Karpas-422 (cell line): ENCODE measurements at places on chromosomes 2 and 18.

- DNase-seq: no peak
Measured at GRCh38 chr18:66994790-66995189, 390.9 kb upstream of the CDH19 start.

- DNase-seq: no peak
Measured at GRCh38 chr2:75317316-75317715, 118.0 kb upstream of the TACR1 start.

DNA sequence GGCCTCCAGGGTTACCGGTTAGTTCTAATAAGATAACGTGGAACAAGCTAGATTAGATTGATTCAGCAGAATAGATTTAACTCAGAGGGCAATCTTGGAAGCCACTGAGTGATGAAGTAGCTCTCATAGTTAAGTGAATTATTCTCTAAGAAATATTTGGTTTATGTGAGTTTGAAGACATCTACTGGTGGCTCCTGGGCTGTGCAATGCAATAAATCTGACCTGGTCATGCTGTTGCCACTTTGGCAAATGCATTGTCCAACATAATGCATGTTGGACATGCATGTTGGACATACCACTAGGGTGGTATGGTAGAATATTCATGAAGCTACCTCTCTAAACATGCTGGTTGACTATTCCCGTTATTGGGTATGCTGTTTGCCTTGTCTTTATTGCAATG is 493.7 kb upstream of the VRK2 start:
- no peak for DNase-seq

DNA sequence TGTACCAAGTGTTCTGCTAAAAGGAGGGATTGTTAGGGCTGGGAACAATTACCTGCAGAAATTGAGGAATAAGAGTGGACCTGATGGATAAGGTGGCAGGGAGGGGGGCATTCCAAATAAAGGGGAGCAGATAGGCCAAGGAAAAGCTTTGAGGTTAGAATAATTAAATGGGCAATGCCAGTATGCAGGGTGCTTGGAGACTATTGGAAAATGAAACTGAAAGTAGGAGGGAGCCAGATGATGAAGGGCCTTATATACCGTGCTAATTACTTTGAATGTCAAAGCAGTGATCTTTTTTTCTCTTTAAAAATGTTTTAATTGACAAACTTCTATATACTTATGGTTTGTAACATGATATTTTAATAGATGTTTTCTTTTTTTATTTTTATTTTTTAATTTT is 42.9 kb downstream of the MMADHC start:
- no peak for DNase-seq

DNA sequence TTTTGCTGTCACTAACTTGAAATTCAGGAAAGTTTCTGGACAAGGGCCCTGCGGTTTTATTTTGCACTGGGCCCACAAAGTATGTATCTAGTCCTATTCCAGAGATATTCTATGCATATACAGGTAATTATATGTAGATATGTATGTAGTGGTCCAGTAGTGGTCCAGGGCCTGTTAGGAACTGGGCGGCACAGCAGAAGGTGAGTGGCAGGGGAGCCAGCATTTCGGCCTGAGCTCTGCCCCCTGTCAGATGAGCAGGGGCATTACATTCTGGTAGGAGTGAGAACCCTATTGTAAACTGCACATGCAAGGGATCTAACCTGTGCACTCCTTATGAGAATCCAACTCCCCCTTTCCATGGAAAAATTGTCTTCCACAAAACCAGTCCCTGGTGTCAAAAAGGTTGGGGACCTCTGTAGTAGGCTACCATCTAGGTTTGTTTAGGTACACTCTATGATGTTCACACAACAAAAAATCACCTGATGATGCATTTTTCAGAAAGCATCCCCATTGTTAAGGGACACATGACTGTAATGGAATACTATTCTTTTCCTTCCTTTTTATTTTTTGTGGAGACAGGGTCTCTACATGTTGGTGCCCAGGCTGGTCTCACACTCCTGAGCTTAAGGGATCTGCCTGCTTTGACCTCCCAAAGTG is 2.8 kb upstream of the PPP4R3B start:
- peak; percentile 79 for DNase-seq

DNA sequence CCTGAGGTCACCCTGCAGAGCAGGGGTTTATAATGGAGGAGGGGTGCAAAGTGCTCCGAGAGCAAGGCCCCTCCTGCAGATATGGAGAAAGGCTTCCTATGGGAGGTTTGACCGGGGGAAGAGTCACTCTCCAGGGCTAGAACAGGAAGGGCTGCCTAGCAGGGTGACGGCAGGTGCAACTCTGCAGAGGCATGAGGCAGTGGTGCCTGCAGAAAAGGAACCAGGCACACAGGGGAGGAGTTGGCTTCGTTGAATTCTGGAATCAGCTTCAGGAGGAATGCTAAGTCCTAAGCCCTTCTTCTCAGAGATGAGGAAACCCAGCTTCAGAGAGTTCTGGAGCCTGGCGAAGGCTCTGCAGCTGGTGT is 17.5 kb upstream of the HPCAL1 start:
- DNase-seq: no peak

DNA sequence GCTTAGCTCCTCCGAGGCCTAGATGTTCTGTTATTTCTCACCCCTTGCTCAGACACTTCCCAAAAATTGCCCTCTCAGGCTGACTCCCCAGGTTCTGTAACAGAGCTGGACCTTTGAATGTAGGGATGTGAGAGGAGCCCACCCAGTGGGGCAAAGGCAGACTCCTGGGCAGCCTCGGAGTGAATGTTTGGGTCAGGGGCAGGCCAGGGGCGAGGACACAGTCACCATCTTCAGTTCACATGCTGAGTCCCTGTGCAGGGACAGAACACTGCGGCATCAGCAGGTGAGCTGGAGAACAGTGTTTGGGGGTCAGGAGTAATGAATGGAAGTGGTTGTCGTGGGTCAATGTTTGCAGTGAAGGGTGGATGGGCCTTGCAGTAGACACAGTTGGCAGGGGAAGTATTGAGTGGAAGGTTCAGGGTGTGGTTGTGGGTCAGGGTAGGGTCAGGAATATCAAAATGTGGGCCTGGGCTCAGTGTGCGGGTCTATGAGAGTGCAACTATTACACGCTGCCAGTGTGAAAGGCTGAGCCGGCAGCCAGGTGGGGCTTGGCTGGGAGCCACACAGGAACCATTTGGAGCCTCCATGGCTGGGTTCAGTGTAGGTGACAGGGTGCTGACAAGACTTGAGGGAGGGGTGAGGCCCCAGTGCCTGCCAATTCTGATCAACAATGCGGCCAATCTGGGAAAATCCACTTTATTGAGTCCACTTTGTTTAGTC is 4.4 kb downstream of the IHH start:
- no peak for DNase-seq

GRCh38 chr2:226080334-226080733 is 680.8 kb downstream of the NYAP2 start:
- no peak for DNase-seq

- DNase-seq: no peak
Measured at GRCh38 chr2:69948032-69948962, 13.1 kb downstream of the ASPRV1 start.

- DNase-seq: no peak
Measured at GRCh38 chr18:58215011-58215410, 171.0 kb downstream of the NEDD4L start.

DNA sequence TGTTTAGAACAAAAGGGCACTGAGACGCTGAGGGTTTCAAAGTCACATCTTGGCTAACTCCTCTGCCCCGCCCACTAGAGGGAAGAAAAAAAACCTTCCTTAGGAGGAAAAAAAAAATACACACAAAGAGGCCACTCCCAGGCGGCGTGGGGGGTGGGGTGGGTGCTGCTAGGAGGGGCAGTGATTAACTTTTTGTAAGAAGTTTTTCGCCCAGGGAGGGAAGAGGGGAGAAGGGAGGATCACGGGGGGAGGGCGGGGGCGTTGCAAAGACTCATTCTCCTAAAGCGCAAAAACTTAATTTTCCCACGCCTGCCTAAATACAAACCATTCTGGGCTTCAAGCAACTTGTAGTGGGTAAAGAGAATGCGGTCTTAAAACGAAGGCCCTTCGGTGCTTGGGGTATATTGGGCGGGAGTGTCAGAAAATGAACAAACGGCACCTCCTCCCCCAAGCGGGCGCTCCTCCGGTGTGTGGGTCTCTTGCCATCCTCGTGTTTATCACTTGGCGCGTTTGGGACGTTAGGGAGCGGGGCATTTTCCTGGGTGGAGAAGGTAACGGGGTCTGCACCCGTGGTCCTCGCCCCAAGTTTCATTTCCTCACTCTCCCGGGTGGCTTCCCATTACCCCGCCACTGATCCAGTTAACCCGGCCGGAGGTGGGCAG is 1.7 kb downstream of the CXCR4 start:
- DNase-seq: peak; percentile 50

- no peak for DNase-seq
Measured at GRCh38 chr2:221572821-221573429, 821 bp upstream of the EPHA4 start.

- no peak for DNase-seq
Measured at GRCh38 chr18:6520901-6521300, 106.2 kb upstream of the L3MBTL4 start.

- DNase-seq: no peak
Measured at GRCh38 chr18:70068981-70069380, 121.3 kb upstream of the CD226 start.

- DNase-seq: no peak
Measured at GRCh38 chr2:144535300-144535699, 15.4 kb upstream of the ZEB2 start.

GRCh38 chr2:173229086-173229485 is 125.6 kb upstream of the CDCA7 start:
- no peak for DNase-seq

- no peak for DNase-seq
Measured at GRCh38 chr2:147855316-147855715, 10.5 kb downstream of the ACVR2A start.

- no peak for DNase-seq
Measured at GRCh38 chr18:31598021-31598805, 6.5 kb downstream of the TTR start.

DNA sequence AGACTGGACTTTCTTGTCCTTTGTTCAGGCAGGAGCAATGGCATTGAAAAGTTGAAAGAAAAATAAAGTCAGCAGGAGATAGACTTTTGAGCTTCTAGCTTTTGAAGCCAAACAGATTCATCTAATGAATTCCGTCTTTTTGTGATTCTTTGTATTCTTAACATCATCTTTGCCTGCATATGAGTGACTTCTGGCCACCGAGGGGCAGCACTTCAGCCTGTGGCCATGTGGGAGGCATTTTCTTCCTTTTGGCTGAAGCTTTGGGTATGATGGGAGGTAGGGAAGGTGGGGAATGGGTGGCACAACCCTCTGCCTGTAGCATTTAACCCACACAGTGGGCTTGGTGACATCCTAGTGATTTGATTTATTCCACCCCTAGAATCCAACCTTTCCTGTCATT is 220.6 kb downstream of the SETBP1 start:
- DNase-seq: no peak

GRCh38 chr2:74186038-74186437 is 7.4 kb upstream of the MOB1A start:
- DNase-seq: peak; percentile 94

GRCh38 chr2:188209218-188209617 is 82.5 kb upstream of the GULP1 start:
- DNase-seq: no peak

DNA sequence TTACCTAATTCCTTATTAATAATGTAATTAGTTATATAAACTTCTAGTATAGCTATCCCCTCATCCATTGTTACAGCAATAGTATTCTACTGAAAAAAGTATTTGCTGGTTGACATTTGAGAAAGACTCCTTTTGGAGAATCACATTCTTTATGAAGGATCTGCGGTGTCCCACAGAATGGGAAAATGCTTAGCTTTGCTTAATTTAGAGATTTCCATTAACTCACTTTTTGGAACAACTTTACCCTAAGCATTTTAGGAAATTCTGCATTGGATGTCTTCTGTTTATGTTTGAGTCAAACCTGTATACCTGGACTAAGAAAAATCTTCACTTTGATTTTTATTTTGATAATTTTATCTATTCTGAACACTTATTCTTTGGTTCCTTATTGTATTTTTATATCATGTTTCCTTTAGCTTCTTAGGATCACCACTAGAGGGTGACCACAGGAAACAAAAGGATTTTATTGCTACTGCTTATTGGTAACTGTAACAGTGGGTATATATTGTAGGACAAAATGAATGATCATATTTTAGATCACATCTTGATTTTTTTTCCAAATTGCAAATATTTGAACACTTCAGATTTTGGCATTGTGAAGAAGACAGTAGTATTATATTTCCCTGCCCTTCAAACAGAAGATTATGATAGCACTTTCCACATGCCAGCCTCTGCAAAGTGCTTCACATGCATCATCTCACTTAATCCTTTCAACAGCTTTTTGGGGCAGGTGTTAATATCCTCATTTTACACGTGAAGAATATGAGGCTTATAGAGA is 79.6 kb downstream of the MIB1 start:
- DNase-seq: no peak

- no peak for DNase-seq
Measured at GRCh38 chr2:183255411-183255810, 131.2 kb downstream of the NUP35 start.

DNA sequence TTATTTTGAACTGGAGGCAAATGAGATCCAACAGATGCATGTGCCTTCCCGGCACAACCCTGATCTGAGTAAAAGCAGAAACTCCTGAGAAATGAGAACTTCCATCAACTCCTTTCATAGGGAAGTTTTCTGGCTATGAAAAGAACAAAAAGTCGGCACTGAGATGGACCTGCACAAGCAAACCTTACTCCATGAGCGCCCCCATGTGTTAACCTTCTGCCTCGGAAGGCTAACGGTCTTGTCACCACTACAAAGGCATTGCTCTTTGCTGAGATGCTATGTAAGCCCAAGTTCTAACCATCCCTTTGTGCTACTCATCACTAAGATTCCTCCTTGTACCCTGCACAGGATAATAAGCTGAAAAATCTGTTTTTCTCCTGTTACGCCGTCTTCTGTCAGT is 57.3 kb upstream of the SULT1C3 start:
- DNase-seq: peak; percentile 74

- DNase-seq: no peak
Measured at GRCh38 chr18:46346213-46346612, 242.0 kb downstream of the HAUS1 start.

GRCh38 chr2:242031481-242032019 is 162.0 kb downstream of the RTP5 start:
- no peak for DNase-seq

- no peak for DNase-seq
Measured at GRCh38 chr2:192215096-192215877, 20.6 kb upstream of the TMEFF2 start.

- no peak for DNase-seq
Measured at GRCh38 chr2:173952267-173953046, 12.7 kb downstream of the SP3 start.

- no peak for DNase-seq
Measured at GRCh38 chr2:134458950-134459349, 205.1 kb downstream of the MGAT5 start.

GRCh38 chr2:68272246-68272994 is 20.1 kb upstream of the PPP3R1 start:
- no peak for DNase-seq

DNA sequence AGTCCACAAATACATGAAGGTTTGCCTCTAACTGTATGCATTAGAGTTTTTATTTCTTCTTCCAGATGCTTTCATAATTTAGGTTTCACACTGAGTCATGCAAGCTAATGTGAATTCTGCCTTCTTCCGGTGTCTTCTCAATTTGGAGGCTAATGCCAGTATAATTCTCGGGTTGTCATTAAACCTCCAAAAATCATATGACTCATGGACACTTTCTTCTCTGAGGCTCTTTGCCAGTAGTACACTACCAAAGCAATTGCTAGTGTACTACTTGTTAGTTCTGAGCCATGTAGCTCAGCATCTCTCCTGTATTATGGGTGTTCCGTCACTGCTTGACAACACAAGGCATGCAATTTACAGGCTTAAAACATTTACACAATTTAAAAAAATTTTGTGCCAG is 137.1 kb downstream of the VWC2L start:
- DNase-seq: no peak
